Activated CD4-positive, alpha-beta T cell treated with anti-CD3 and anti-CD28 coated beads, Interleukin-2, amount 10 ng/mL, durations not matched to agents 7 days and 5 days (primary cell): ENCODE measurements at places on chromosomes 5 and 9.

DNA sequence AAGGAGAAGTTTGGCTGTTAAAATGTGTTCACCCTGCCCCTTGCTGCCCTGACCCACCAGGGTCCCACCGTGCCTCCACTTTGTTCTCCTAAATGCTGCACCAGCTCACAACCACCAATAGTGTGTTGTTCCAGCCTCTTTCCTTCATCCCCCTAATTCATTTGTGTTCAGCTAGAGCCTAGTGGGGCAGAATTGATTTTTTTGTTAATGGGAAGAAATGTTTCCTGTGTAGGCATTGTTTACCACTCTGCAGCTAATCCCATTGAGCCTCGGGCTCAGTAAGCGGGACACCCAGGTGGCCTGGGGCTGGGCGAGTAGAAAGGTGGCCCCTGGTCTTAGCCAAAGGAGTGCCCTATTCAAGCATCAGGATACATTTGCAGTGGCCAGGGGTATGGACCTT, 127.6 kb downstream of the MVB12B start:
- H3K36me3 ChIP-seq, result no peaks in the 10 kb centered on the region
- H3K4me1 ChIP-seq, result peaks cover 4% of the 10 kb centered on the region
- no peak for DNase-seq
- H3K27me3 ChIP-seq, result peaks cover 3% of the 10 kb centered on the region

DNA sequence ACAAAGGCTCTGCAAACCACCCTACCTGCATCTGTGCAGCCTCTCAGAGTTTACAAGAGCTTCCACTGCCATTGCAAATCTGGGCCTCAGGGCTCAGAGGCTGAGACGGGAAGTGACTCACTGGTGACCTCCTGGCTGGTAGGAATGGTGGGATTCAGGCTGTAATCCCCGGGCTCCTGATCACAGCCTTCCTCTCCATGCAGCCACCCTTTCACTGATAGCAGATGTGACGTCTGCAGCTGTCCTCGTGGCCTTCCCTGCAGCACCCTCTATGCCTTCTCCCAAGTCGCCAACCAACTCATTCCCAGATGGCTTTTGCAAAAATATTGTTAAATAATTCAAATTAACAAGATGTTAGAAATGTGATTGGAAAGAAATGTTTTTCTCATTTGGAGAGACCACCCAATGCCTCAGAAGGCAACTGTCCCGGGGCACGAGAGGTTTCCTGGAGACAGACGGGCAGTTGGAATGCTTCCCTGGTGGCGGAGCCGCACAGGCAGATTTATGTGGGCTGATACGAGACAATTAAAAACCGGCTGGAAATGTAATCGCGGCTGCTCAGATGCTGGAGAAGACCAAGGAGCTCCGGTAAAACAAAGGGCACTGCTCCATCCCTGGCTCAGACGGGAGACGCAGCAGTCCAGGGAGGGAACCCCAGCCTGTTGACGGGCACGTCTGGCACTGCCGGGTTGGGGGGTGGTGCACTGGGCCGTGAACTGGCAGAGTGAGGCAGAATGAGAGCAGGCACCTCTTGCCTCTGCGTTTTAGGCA, 34.4 kb upstream of the SLC25A51 start:
- H3K4me3 ChIP-seq, result no peak overlapping the region
- no peak for DNase-seq
- no peaks in the 10 kb centered on the region for H3K4me1 ChIP-seq
- H3K36me3 ChIP-seq, result no peaks in the 10 kb centered on the region
- no peak overlapping the region for H3K27ac ChIP-seq

DNA sequence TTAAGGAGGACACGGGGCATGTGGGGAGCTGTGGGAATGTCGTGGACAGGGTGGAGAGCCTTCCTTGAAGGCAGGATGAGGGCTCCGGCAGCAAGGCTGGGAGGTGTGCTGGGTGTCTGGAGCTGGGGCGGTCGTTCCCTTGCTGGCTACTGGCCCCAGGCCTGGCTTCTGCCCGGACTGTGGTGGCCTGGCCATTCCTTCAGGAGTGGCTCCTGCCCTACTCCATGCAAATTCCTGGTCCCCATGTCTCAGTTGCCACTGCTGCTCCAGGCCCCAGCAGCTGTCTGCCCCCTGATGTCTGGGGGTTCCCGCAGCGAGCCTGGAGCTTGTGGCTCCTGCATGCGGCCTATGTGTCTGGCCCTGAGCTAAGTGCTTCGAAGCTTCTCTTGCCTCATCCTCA, 21.9 kb downstream of the IER5L start:
- no peaks in the 10 kb centered on the region for H3K36me3 ChIP-seq
- H3K4me1 ChIP-seq, result no peaks in the 10 kb centered on the region
- no peaks in the 10 kb centered on the region for H3K27me3 ChIP-seq
- no peak overlapping the region for H3K4me3 ChIP-seq

DNA sequence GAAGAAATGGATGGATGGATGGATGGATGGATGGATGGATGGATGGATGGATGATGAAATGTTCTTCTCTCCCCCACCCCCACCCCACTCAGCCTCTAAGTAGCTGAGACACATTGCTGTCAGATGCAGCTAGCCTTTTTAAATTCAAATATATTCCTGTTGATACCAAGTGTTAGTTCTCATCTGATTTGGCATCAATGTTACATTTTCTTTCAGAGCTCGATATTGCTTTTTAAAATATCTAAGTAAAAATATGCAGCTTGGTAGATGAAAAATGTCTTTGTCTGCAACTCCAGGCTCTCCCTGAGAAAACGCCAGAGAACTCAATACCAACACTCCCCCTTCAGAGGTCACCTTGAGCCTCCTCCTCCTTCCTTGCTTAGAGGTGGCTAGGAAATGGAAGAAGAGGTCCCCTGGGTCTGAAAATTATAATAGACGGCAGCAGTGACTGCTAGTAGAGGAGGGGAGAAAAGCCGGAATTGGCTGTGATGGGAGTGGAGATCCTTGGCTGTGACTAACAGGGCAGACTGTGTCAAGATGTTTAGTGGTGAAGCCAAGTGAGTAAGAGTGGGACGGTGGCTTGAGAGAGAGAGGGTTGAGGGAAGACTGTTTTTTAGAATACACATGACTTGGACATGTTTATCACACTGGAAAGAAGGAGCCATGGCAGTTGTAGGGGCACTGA, 156.0 kb downstream of the ZNF462 start:
- DNase-seq, result no peak
- H3K4me3 ChIP-seq, result no peak overlapping the region
- H3K4me1 ChIP-seq, result peaks cover 4% of the 10 kb centered on the region

- H3K4me1 ChIP-seq, result peaks cover 8% of the 10 kb centered on the region
- H3K4me3 ChIP-seq, result no peak overlapping the region
- H3K36me3 ChIP-seq, result no peaks in the 10 kb centered on the region
- no peak for DNase-seq
- H3K27me3 ChIP-seq, result no peaks in the 10 kb centered on the region
These were observed 35.7 kb upstream of the TRIM14 start for GRCh38 chr9:98154678-98155077.
